ENCODE measurements at places on chromosomes 16 and 17. TPM values are rescaled to one million over a fixed set of nuclear protein-coding genes. Genes with fewer than 3 reads are reported as not detected.

The POLR2A gene
- total RNA-seq: 181 TPM

DNA sequence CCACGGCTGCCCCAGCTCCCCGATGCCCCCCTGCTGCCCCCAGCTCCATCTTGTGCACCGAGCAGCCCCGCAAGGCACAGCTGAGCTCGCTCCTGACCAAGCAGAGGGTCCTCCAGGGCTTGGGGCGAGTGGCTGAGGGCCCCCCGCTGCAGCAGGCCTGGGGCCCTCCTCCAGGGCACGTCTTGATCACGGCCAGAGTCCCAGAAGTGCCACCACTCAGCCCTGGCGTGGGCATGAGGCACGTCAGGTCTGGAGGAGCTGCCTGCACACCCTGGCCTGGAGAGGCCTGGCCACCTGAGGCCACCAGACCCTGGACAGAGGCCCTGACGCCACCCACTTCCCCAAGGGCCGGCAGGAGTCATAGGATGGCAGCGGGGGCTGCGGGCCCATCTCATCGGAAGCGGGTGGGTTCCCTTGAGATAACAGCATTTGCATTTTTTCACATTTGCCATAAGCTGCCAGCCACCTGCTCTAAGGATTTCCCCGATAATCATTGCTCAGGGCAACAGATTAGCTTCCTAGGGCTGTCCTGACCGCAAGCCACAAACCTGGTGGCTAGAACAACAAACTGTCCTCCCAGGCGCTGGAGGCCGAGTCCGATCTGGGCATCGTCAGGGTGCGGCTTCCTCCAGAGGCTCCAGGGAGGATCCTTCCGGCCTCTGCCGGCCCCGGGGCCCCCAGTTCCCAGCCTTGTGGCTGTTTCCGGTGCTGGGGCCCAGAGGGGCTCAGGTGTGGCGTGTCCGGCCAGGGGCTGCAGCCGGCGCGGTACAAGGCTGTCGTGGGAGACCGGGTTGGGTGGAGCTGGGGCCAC, 23.9 kb upstream of the C1QTNF8 start:
- DNase-seq: no peak

The MYADML2 gene
- total RNA-seq: not detected

The C17orf78 gene
- total RNA-seq: not detected
